ENCODE measurements at places on chromosomes 11 and 22.

DNA sequence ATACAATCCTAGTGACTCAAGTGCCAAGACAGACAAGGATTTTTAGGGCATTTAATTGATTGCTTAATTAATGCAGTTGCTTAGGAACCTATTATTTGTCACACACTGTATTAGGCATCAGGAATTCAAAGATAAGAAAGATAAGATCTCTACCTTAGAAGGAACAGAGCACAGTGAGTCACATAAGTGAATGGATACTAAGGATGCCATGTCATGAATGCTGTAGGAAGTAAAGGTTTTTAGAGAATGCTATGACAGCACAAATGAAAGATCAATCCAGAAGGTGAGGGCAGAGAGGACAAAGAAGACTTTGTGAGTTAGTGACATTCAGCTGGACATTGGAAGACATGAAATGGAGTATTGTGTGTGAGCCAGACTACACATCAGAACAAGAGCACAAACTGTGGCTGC lies 147.9 kb upstream of the DDI1 start:
- no peak for DNase-seq

- DNase-seq = no peak
Measured at GRCh38 chr11:44945666-44946065, 5.0 kb downstream of the TP53I11 start.

DNA sequence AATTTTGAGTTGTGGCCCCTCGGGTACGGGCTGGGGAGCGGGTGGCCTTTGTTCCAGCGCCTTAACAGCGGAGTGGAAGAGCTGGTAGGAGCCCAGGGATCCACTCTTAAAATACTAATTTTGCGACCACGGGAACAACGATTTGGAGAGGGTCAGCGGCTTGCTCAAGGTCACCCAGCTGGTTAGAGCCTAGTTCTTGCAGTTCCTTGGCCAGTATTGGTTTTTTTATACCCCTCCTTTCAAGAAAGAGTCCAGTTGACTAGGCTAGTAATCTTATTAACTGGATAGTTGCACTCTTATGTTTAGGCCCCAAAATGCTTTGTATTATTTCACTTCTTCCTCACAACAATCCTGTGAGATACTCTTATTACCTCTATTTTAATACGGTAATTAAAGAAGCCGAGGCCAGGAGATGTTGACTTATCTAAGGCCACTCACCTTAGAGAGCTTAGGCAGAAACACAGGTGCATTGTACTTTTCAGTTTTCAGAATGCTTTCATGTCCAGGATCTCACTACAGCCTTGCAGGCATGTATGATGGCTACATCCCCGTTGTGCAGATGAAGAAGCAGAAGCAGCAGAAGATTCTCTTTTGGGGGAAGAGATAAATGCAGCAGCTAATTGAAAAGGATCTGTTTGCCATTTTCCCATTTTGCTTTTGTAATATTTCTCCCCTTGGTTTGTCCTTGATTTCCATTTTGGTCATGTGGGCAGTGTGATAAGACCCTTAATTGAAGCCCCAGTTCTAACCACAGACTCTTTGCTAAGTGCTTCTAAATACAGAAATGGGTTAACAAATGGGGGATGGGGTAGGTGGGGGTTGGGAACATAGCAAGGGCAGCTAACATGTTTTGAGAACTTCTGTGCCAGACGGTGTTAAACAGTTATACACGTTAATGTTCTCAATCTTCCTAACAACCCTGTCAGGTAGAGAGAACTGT lies 1.4 kb downstream of the SREBF2 start:
- DNase-seq = no peak

DNA sequence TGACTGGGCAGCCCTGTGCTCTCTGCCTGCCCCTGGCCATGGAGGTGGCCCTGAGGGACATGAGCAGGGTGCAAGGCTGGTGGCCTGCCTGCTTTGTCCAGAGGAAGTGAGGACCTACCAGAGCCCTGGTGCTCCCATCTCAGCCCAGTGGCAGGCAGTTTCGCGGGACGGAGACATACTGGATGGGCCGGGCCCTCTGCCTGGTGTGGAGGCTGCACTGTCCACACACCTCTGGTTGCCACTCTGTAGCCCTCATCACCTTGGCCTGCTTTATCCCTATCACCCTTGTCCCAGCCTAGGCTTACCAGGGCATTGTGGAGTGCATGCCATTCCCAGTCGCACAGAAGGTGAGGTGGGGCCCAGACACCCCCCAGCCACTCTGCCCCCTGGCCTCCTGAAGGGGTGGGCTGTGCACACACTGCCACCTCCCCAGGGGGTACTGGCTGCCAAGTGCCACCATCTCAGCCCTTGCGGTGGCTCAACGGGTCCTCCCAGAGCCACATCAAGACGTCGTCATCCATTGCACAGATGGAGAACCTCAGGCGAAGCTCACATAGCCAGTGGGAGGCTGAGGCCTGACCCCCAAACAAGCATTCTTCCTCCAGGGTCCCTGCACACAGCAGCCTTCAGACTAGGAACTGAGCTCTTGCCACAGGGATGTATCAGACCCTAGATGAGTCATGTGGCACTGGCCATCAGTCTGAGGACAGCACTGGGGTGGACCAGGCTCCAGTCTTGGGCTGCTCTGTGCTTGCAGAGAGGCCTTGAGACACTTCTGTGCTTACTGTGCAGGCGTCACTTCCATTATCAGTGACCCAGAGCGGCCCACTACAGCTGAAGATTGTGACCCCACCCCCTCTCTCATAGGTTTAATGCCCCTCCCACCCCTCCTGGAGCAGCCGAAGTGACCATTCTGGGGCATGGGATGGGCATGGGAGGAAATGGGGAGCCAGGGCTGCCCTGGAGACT lies 176.1 kb downstream of the IGLL1 start:
- no peak for DNase-seq
